ENCODE measurements at places on chromosomes 5 and 9.
A peak's percentile ranks its signal among the peaks of the same experiment; 100 is the strongest.

GRCh38 chr9:19408693-19409400 is at the start of gene ACER2:
Gene ACER2 (plus strand): TSS chr9:19409009. CDS start chr9:19409085, 76 bp downstream.
- peak; percentile 78 for DNase-seq

DNA sequence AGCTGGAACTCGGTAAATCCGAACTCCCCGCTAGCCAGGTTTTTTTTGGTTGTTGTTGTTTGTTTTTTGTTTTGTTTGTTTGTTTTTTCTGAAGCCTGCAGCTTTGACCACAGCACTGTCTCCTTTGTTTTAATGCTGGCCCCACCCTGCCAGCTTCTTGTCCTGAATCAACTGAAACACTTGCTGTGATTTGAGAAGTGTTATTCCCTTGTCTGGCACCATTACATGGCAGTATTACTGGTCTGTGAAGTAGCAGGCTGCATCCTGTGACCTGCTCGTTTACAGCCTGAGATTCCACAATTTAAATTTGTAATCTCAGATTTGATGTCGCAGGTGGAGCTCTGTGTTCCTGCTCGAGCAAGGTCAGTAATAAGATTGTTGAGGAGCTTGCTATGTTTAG is 1.4 kb upstream of the SLC36A2 start:
- DNase-seq: no peak

GRCh38 chr5:115194676-115195075 is 25.0 kb upstream of the TRIM36 start:
- no peak for DNase-seq

DNA sequence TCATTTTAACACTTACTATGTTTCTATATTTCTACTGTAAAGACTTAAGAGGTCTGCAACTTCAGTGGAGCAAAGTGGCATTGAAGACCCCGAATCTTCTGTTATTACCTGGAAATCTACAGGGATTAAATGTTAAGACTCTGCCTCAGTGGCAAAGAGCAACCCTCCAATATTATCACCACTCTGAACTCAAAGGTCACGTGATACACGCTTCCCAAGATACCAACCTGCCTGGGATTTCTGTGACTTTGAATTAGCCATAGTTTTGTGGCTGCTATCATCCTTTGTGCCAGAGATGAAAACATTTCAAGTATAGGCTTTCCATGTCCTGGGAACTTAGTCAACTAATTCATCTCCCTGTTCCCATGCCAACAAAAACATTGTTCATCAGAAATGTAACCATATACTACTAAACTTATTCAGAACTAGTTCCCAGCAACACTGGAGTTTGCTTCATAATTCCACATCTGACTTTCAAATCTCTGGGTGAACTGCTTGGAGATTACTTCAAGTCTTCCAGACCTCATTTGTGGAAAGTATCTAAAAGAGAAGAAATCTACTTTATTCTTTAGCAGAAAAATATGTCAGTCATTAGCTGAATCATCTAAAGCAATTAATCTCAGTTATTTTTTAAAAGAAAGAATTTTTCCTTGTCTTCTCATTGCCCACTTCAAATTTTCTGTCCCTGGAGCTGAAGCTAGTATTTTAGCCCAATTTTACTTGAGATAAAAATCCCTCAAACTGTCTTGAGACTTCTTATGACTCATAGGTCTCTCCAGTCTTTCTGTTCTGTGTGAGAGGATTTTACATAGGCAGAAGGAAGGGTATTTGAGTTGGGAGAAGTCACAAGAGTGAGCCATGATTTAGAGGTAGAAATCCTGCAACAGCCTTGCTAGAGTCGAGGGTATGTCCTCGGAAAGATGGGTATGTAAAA is 83.0 kb downstream of the ZNF462 start:
- no peak for DNase-seq

GRCh38 chr5:145502906-145503305 is 332.2 kb downstream of the PRELID2 start:
- DNase-seq: no peak

- no peak for DNase-seq
Measured at GRCh38 chr5:68682400-68683160, 411.2 kb upstream of the SLC30A5 start.
